Epithelial cell of proximal tubule (primary cell): ENCODE measurements at places on chromosomes 3 and 15. TPM values are rescaled to one million over a fixed set of nuclear protein-coding genes. Genes with fewer than 3 reads are reported as not detected.

SEMA3F gene
- total RNA-seq = 36.0 and 58.6 TPM in 2 replicates

PBRM1 gene
- 40.5 and 51.5 TPM in 2 replicates for total RNA-seq

CCDC191 gene
- total RNA-seq = 1.2 and 2.1 TPM in 2 replicates

DNA sequence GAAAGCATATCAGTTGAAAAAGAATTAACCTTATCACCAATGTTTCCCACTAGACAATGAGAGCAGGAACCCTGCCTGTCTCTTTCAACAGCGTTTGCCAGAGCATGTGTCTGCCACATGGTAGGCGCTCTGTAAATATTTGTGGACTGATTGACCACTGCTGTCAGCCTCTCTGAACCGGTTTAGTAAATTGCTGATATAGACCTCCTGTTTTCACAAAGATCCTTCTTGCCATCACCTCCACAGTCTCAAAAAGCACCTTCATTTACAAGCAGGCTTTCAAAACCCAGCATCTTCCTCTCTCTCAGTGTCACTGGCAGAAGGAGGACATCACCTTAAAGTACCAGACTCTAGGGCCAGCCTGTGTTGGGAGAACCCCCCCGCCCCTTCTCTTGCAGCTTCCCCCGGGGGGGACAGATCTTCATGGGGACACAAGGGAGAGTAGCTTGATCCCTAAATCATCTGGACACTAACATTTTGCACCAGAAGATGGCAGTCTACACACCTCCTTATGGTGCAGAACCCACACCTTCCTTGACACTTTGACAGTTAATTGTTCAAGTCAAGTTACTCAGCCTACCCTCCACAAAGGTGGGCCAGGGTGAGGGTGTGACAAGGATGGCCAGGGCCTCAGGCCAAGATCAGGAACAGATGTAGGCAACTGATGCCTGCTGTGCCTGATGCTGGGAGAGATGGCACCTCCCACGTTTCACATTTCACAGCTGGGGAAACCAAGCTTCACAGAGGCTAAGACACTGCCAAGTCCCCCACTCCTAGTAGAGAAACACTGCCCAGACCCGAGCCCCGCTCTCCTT lies 37.8 kb upstream of the USP3 start:
- no peak for DNase-seq

DNA sequence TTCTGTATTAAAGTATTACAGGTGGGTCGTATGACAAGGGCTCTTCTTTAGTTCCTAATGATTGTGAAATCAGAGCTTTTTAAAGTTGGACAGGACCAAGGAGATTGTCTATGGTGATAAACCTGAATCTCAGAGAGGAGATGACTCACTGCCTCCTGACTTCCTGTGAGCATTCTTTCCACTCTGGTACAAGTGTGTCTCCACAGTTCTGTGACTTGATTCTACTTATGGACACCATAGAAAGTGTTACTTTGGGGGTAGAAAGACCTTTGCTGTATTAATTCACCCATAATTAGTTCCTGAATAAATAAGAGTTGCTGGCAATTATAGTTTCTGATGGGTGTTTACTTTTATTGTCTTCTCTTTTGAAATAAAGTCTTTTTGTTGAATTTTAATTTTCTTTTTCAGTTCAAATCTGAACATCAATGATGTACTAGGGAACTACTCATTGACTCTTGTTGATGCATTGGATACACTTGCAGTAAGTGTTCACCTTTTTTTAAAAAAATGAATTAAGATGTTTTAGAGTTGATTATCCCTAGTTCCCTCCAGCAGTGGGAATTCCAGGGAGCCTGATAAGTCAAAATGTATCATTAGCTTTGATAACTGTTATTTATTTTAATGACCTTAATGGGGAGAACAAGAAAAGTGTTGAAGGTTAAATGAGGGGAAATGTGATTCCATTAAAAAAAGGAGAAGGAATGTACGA lies 7.4 kb downstream of the EDEM1 start:
- peak; percentile 84 for DNase-seq

GRCh38 chr15:96472681-96473080 lies 142.2 kb downstream of the NR2F2 start:
- no peak for DNase-seq

- no peak for DNase-seq
Observed at GRCh38 chr3:113606539-113607218, 74.3 kb downstream of the SIDT1 start.

DNA sequence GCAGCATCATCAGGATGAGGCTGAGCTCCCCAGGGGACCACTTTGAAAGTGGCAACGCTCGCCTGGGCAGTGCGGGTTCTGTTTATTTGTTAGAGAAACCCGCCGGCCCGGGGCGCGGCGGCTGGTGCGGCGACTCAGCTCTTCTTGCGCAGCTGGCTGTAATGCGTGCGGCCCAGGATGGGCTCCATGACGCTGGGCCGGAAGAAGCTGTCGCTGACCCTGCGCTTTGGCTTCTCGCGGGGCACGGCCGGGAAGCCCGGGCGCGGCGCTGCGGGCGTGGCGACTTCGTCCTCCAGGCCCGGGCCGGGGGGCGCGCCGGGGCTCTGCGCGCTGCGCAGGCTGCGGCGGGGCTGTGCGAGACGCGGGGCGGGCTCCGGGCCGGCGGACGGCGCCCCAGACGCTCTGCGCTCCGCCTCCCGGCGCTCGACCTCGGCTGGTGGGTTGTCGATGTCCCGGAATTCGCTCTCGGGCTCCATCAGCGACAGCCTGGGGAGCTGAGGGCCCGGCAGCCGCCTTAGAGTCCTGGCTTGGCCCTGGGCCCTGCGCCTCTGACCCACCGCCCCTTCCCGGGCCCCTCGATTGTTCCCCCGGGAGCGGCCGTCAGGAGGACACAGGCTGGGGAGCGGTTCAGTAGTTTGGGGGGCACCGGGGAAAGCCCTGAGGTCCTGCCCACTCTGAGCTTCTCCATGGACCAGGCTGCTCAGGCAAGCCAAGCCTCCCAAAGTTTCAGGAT lies 10.3 kb upstream of the KIF7 start:
- DNase-seq = no peak

DNA sequence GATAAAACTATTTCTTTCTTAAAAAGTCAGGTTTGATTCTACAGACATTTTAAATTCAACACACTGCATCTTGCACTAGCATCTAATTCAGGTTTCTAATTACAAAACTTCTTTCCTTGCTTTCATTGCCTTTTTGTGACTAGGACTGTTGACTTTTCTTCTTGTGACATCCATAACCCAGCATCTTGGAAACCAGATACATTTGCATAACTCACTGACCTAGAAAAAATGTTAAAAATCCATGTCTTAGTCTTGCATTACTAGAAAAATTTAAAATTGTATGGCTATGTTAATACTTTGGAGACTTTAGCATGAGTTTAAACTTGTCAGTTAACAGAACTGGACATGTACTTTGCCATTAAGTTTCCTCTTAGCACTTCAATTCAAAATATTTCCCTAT lies 72.7 kb downstream of the DTWD1 start:
- DNase-seq = no peak

GRCh38 chr3:173892547-173892946 lies 495.0 kb downstream of the NLGN1 start:
- peak; percentile 74 for DNase-seq

DNA sequence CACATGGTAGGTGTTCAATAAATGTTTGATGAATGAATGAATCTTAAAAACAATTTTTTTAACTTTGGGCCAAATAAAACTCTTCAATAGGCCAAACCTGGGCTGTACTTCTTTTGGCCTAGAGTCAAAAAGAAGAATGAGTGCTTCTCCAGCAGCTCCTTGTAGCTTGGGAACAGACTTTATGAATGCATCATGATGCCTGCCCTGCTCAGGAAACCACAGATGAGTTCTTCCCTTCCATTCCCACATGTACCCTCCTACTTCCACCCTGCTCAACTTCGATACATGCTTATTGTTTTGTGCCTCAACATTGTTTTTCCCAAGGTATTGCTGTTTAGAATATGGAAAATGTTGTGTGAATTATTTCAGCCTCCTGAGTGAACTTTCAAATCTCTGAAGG lies 87.0 kb downstream of the FILIP1L start:
- DNase-seq = no peak

DNA sequence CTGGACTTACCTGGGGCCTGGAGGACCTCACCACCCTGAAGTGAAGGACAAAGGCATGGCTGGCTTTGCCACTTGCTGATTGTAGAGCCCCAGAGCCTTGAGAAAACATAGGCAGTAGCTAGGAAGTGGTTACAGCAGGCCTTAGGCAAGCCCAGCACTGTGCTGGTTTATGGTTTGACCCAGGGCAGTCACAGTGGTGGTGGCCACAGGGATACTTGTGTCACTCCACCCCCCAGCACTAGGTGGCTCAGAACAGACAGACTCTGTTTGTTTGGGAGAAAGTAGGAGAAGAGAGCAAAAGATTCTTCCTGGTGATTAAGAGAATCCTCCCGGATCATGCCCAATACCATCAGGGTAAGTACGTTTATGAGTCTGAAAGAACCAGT lies 13.2 kb upstream of the COL8A1 start:
- DNase-seq = no peak

- no peak for DNase-seq
Observed at GRCh38 chr15:79067072-79067833, 23.3 kb downstream of the RASGRF1 start.
